ENCODE measurements at places on chromosomes 2 and 18.

DNA sequence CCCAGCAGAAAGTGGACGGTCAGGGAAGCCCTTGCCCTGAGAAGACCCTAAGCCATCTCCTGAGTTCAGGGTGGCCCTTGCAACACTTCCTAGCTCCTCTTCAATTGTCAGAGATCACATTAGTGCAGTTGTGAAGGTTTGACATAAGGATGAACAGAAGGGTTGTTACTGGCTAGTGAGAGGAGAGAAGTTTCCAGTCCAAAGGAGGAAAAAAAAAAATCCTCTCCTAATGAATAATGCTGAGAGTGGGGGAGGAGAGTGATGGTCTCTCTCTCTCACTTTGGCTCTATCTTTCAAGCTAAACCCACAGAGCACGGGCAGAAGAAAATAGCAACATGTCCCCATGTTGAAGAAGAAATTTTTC lies 819.9 kb downstream of the BCL11A start:
- DNase-seq = no peak

GRCh38 chr18:3879836-3880120 lies 429.8 kb downstream of the TGIF1 start:
- DNase-seq = no peak

GRCh38 chr2:67255933-67256615 lies 141.1 kb upstream of the ETAA1 start:
- no peak for DNase-seq

- DNase-seq = no peak
Observed at GRCh38 chr2:122239440-122239839, 484.0 kb downstream of the TSN start.

DNA sequence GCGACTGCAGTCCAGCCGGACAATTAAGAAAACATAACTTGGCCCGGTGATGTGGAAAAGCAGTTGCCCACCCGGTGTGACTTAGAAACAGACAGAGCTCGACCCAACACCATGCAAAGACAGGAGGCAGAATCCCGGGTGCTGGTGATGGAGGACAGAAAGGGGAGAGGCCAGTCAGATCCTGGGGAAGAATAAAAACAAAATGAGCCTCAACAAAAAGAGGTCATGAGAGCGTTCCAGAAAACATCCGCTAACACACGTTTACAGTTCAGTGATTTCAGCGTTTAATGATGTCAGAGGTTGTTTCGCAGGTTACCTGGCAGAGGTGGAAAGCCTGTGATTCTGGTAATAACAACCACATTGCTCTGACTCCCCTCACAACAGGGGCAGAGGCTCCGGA lies 111.9 kb downstream of the OSR1 start:
- DNase-seq = no peak

DNA sequence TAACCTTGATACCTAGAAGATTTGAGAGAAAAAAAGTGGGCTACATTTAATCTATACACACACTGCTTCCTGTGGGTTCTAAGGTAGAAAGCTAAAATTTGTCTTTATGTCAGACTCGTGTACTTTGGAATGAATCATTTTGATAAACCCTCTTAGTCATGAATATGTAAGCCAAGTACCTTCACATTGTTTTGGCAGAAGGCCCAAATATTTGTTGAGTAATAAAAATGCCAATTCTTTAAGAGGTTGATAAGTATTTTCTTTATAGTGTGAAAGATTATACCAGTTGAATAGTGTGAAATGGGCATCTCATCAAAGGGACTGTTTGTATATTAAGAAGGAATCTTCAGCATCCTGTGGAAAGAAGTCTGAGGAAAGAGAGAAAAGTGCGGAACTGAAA lies 1464.7 kb upstream of the ZEB2 start:
- no peak for DNase-seq

DNA sequence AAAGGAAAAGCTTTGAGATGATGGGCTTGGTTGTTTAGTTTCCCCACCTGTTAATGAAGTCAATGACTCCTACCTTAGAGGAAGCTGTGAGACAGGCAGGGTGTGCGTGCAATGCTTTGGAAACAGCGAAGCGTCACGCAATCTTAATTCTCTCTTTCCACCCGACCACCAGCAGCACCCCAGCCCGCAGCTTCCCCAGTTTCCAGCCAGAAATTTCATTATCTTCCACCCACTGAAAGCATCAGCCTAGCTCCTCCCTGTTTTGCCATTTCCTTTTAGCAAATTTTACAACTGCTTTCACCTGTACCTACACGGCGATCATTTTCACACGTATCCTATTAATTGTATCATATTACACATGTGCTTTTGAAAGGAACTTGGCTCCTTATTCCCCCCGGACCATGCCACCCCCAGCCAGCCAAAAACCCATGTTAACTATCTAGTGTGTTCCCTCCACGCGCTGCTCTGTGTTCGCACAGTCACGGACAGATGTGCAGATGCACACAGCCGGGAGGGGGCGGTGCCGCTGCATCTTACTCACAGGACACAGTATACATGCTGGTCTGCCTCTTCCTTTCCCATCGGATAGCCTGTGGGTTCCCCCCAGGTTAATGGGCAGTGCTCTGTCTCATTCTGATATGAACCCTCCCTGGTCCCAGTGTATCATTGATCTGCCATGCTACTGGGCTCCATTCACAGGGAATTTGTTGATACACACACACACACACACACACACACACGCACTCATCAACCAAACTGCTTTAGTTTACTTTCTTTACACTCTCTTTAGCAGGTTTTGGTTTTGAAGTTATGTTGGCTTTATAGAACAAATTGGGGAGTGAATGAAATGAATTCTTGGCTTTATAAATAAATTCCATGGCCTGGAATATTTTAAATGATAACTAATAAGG lies 22.4 kb downstream of the CYP27C1 start:
- peak; percentile 19 for DNase-seq

DNA sequence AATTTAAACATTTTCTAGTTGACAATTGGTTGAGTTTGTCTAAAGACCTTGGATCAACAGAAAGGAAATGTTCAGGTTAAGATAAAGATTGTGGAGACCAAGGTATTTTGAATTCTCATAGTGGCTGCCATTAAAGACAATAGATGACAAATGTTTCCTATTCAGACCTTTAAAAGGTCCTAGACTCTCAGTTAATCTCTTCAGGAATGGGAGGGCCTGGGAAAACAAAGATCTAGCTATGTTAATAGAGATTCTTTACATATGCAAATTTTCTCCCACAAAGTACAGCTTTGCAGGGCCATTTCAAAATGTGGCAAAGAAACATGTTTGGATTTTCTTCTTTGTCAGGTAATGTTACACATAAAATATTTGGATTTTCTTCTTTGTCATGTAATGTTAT lies 403.9 kb downstream of the SPAG16 start:
- no peak for DNase-seq

- DNase-seq = no peak
Observed at GRCh38 chr2:118221536-118222272, 133.4 kb downstream of the INSIG2 start.

GRCh38 chr18:75041586-75041985 lies 167.4 kb downstream of the PTGR3 start:
- no peak for DNase-seq

DNA sequence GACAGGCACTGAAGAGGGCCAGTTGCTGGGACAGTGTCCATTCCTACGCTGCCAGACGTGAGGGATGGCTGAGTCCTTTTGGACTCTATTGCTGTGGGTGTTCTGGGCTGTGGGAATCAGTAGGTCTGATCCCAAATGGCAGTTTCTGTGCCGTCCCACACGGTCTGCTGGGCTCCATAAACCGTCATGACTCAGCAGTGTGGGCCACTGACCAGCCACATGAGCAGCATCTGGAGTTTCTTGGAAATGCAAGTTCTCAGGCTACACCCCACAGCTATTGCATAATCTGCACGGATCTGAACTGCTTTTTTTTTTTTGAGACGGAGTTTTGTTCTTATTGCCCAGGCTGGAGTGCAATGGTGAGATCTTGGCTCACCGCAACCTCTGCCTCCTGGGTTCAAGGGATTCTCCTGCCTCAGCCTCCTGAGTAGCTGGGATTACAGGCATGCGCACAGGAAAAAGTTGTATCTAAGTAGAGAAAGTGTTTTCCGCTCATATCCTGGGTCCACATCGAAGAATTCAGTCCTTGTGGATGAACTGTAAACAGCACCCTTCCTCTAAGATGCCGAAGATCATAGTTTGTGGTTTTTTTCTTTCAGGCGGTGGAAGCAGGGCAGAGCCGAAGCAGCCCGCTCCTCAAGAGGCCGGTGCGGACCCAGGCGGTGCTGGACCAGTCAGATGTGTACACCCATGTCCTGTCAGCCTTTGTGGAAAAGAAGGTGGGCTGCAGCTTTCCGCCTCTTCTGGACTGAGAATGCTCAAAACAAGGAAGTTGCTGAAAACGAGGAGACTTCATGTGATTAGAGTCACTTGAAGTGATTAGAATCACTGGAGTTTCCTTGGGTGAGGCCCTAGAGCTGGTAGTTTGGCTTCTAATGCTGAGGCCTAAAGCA lies 25.5 kb downstream of the RMC1 start:
- no peak for DNase-seq

- no peak for DNase-seq
Observed at GRCh38 chr2:39455826-39456225, 18.7 kb upstream of the MAP4K3 start.

DNA sequence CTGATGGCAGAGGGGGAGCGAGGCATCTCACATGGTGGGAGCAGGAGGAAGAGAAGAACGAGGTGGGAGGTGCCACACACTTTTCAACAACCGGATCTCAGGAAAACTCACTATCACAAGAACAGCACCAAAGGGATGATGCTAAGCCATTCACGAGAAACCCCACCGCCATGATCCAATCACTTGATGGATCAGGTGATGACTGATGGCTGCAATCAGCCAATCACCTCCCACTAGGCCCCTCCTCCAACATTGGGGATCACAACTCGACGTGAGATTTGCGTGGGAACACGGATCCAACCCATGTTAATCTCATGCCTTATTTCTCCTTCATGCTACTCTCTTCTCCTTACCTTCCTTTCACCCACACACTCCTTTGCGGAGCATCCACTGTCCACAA lies 143.6 kb downstream of the ANTXR1 start:
- DNase-seq = no peak

DNA sequence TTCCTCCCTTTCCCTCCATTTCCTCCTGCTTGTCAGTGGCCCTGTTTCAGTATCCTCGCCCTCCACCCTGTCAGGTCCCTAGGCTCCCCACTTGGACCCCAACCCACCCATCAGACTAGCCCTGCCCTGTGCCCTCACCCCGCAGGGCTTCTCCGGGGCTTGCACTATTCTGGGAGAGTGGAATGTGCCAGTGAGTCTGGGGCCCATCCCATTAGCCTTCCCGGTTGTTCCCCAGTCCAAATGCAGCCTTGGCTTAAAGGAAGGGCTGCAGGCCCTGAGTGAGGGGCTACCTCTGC lies 45.5 kb downstream of the MYO7B start:
- no peak for DNase-seq

DNA sequence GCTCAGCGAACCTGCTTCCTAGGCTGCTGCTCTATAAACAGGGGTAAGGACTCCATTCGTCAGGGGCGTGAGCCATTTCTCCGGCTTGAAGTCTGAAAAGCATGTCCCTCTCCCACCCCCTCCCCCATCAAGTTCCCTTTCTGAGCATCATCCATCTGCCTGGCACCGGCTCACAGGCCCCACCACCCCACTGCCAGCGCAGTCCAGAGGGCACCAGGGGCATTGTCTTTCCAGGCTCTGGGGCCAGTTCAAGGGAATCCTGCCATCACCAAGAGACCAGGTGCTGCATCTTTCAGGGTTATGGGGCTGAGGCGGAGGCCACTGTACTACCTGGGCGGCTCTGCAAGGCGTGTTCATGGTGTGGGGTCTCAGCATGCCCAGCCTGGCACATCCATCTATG lies 64.7 kb upstream of the EDAR start:
- DNase-seq = no peak

GRCh38 chr18:48908916-48909315 lies 41.8 kb downstream of the SMAD7 start:
- no peak for DNase-seq

GRCh38 chr2:200253639-200254038 lies 52.9 kb upstream of the SPATS2L start:
- no peak for DNase-seq

GRCh38 chr2:235106874-235107639 lies 155.2 kb downstream of the SH3BP4 start:
- no peak for DNase-seq

- DNase-seq = no peak
Observed at GRCh38 chr2:172181840-172182239, 79.1 kb upstream of the DLX2 start.

GRCh38 chr2:144201126-144201525 lies 318.8 kb downstream of the ZEB2 start:
- DNase-seq = no peak

DNA sequence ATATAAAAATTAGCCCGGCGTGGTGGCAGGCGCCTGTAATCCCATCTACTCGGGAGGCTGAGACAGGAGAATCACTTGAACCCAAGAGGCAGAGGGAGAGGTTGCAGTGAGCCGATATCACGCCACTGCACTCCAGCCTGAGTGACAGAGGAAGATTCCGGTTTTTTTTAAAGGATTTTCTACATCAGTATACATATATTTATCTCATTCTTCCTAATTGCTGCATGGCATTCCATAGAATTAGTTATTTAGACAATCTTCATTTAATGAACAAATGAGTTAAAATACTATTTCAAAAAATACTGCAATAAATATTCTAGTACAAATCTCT lies 2.0 kb downstream of the GTF3C2 start:
- no peak for DNase-seq

DNA sequence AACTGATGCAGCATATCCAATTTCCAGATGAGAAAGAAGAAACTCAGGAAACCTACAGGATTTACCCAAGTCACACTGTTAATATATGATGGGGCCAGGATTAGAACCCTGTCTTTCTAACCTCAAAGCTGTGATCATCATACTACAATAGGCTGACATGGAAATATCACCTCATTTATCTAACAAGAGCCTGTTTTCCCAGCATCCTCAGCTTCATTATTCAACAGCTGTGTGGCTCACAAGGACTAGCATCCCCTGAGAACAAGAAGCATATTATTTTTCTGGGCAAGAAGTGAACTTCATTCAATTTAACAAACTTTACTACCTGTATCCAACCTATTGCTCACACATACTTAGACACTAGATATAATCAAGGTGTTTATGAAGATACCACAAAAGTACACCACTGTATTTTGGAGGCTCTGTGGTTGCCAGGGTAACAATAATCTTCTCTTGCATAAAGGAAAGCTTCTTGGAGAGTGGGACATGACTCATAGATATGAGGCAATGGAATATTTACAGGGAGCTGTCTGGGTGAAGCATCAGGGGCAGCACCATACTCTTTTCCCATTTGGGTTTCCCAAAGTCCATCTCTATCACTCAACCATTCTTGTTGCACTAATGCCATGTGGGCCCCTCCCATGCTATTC lies 218.2 kb downstream of the RAD51AP2 start:
- no peak for DNase-seq

- no peak for DNase-seq
Observed at GRCh38 chr2:179020156-179020750, 29.7 kb downstream of the CCDC141 start.

DNA sequence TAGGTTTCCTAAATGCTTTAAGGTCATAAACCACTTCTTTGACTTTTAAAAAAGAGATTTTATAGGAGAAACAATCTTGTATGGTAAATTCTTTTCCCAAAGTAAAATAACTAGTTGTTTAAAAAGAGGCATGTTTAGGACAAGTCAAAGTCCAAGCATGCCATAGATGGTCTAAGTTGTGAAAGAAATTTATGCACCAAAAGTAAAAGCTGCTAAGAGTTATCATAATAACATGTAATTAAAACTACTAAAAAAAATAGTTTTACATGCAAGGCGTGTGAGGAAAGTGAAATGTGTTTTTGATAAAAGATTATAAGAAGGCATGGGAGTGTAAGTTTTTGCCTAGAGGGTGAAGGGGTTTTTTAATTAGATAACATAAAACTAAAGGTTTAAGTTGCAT lies 22.5 kb downstream of the FAM210A start:
- DNase-seq = no peak

- no peak for DNase-seq
Observed at GRCh38 chr2:127014630-127015029, 92.3 kb downstream of the BIN1 start.

GRCh38 chr2:234278556-234279255 lies 218.2 kb downstream of the ARL4C start:
- DNase-seq = peak; percentile 65

Measured in CD8-positive, alpha-beta memory T cell (primary cell).